Stimulated activated CD4-positive, alpha-beta T cell treated with anti-CD3 and anti-CD28 coated beads, Interleukin-12 subunit alpha, Interleukin-12 subunit beta, amount 100 ng/mL, for 24 hours (primary cell): ENCODE measurements at places on chromosomes 12 and 14.
A peak's percentile ranks its signal among the peaks of the same experiment; 100 is the strongest.

DNA sequence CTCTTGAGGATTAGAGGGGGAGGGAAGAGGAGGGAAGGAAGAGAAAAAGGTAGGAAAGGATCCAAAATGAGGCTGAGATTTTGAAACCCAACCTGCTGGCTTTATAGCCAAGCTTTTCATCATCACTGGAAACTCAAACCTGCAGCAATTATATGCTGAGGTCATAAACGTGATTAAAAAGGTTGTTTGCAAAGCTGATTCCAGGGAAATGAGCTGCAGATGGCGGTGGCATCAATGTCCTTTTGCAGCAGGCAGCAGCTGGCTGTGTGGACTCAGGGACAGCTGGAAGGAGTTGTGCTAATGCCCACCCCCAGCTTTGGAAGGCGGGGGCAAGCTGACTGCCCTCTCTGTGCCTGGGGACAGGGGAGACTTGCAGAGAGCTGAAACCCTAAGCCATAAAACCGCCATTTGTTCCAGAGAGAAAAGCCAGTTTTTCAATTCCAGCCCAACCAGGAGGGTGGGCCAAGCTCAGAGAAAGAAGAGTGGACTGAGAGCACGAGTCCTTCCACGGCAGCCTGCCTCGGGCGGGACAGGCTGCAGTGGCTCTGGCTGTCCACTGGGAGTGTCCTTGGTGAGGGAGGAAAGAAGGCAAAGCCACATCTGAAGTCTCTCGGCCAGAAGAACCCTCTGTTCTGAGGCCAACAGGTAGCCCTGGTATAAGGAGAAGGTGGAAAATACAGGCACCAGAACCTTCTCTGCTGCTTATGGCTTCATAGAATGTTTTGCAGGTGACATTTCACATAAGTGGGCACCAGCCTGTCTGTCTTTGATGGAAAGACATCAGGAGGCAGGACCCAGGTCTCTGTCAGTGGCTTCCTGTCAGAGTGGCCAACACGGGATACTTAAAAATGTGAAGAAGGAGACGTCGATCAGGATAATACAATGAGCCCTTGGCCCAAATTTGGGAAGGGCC, 90.7 kb downstream of the SINHCAF start:
- no peak for DNase-seq

DNA sequence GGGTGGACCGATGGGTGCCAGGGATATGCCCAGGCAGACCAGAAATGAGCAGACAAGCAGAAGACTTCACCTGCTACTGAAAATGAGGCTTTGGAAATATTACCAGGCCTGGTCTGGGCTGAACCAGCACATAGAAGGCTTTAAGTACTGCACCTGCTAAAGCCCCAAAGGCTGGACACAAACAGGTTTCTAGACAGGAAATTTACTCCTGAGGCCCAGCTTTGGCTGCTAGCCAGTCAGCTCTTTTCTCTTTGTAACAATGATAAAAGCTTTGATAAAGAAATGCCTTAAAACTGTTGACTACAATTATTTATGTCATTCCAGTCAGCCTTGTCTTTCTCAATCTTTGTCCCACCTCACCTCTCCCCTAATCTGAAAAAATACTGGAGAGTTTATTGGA, 228.9 kb upstream of the EGLN3 start:
- no peak for DNase-seq

GRCh38 chr12:8455727-8456360, at the start of gene CLEC6A:
Gene CLEC6A (plus strand): TSS chr12:8455962. CDS start chr12:8456112, 150 bp downstream.
- DNase-seq: no peak

DNA sequence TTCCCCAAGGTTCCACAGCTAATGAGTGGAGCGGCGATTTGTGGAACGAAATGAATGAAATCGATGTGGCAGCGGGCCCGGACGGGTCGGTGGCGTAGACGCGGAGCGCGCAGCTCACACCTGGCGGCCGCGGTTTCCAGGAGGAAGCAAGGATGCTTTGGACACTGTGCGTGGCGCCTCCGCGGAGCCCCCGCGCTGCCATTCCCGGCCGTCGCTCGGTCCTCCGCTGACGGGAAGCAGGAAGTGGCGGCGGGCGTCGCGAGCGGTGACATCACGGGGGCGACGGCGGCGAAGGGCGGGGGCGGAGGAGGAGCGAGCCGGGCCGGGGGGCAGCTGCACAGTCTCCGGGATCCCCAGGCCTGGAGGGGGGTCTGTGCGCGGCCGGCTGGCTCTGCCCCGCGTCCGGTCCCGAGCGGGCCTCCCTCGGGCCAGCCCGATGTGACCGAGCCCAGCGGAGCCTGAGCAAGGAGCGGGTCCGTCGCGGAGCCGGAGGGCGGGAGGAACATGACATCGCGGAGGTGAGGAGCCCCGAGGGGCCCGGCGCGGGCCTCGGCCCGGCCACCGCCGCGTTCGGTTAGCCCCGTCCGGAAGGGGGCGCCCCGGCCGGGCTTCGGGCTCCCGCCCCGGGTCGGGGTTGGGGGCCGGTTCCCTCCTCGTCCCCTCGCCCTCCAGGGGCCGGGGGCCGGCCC, at the start of gene PTPN11:
PTPN11 (plus strand) TSS at position 340 of the 689 bp plus-strand sequence; CDS start at position 505, 165 bp downstream.
- DNase-seq: peak; percentile 86

DNA sequence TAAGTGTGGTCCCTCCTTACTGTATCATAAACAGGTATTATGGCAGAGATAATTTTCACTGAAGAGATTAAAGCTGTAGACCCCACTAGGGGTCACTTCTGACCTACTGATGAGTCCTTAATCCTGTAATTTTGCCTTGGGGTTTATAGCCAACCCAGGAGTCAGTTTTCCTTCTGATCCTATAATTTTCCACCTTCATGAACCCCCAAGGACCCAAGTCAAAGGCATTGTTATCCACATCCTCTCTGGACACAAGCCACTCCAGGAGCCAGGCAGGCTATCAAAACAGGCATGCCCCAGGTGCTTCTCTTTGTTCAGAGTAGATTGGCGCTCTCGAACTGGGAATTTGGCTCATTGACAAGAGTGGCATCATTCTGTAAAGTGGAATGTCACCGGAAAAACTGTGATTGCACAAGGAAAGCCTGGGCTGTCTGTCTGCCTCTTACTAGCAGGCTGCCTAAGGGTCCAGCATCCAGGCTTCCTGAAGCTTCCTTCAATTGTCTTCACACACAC, 1523.2 kb upstream of the FLRT2 start:
- no peak for DNase-seq

GRCh38 chr12:59382282-59383078, 213.3 kb upstream of the SLC16A7 start:
- no peak for DNase-seq

GRCh38 chr14:94638961-94639817, 27.0 kb downstream of the SERPINA3 start:
- DNase-seq: no peak

DNA sequence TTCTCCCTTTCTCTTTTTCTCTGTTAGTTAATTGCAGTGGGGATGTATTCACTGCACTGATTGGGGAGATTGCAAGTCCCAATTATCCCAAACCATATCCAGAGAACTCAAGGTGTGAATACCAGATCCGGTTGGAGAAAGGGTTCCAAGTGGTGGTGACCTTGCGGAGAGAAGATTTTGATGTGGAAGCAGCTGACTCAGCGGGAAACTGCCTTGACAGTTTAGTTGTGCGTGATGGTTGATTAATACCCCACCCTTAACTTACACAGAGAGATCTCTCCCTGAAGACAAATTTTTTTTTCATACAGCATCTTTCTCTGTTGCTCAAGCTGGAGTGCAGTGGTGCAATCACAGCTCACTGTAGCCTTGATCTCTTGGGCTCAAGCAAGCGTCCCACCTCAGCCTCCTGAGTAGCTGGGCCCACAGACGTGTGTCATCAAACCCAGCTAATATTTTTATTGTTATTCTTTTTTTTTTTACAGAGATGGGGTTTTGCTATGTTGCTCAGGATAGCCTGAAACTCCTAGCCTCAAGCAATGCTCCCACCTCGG, 4.6 kb downstream of the C1S start:
- DNase-seq: no peak

DNA sequence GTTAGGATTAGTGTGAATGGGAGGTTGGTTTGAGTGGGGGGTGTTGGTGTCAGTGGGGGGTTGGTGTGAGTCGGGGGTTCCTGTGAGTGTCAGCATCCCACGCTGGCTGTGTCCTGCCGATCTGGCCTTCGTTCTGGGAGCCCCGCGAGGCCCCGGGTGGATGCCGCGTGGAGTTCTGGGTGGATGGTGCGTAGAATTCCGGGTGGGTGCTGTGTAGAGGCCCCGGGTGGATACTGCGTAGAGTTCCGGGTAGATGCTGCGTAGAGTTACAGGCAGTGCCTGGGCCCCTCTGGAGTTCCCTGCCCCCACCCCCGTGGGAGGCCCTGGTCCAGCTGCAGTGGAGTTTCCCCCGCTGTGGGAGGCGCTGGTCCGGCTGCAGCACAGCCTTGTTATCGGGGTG, 8.7 kb downstream of the NOC4L start:
- no peak for DNase-seq

DNA sequence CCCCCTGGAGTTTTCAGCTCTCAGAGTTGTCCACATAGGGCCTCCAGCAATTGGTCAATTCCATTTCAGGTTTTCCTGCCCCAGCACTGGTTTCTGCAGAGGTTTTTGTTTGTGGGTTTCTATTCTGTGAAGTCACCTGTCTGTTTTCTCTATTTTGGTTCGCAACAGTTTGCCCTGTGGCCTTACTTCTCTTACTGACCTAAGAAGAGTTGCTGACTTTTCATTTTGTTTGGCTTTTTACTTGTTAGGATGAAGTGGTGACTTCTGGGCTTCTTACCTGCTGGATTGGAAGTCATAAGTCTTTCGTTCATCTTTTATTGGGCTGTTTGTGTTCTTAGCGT, 196.4 kb upstream of the PARP11 start:
- no peak for DNase-seq

- no peak for DNase-seq
Observed at GRCh38 chr12:28017873-28018255, 45.3 kb upstream of the PTHLH start.
